Epithelial cell of prostate (primary cell): ENCODE measurements at places on chromosomes 1 and 21.

- no peak for DNase-seq
These were observed 130.6 kb downstream of the SNX7 start for GRCh38 chr1:98792123-98792522.

DNA sequence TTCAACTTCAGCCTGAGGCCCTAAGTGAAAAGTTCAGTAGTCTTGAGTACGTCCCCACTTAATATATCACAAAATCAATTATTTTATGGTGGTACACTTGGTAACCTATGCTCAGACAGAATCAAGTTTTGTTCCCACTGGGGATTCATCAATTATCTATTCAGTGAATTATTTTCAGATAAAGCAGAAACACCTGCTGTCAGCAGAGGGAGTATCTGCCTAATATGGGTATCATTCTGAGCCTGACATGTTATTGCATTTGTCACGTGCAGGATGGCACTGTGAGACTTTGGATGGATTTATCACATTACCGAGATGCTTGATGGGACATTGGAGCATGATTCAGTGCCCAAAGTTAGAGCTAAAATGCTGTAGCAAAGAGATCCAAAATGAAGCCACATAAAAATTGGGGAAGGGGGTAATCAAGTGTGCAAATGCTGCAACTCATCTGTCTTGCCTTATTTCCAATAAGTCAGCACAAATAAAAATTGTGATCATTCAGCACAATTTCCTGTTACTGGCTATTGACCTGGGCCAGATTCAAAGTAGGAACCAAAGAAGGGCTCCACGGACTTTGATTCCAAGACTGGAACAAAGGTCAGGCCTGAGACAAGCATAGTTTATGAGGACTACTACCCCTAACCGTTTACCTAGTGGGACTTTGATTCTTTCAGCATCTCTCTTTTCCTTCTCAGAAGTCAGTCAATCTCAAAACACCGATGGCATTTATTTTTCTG, 657.6 kb downstream of the LMO4 start:
- DNase-seq: no peak

DNA sequence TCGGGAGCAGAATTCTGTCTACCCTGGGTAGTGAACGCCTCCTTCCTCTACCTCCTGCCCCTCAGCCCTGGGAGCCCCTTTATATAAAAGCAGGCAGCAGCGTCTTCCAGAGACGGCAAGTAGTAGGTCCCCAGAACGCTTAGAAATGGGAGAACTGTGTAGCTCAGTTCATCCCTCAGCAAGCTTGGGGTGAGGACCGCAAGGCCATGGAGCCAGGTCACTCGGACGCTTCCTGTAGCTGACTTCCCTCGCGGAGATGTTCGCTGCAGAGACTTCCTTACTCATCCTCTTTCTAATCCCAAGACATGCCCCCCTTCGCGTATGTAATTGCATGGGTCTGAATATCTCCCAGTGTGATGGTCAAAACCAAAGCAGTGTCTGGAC, 141.4 kb upstream of the COA6 start:
- DNase-seq: no peak

- no peak for DNase-seq
These were observed 107.3 kb upstream of the POU3F1 start for GRCh38 chr1:38153778-38154470.

DNA sequence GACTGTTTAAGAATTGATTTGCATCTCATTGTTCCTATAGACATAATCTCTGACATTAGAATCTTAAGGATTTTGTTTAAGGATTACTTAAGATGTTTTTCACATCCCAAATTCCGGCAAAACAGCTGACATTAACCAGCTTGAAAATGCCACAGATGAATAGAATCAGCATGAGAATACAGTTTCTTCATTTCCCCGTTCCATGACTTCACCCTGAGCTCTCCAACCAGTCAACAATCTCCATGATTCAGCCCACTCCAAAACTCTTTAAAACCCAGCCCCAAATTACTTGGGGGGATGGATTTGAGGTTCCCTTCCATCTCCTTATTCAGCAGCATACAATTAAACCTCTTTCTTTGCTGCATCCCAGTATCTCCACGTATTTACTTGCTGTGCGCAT, 201.0 kb downstream of the LYPLAL1 start:
- no peak for DNase-seq

- DNase-seq: no peak
These were observed 54.3 kb upstream of the TRAPPC10 start for GRCh38 chr21:43957611-43958362.

DNA sequence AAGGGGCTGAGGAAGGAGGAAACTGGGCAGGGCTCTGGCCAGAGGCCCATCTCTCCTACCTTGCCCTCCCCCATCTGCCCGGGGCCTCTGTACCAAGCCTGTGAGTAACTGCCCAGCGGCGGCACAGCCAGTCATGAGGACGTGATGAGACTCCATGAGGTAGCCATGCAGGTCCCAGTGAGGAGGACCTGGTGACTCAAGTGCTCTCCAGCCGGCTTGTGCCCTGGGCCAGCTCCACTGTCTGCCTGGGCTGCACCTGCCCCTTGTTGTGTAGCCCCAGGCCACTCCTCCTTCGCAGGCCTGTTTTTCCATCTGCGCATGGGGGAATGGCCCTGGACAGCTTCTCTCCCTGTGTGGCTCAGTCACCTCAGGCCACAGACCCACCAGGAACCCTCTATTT, 42.0 kb upstream of the PADI1 start:
- no peak for DNase-seq

- DNase-seq: peak; percentile 44
These were observed 5.5 kb upstream of the ANKRD35 start for GRCh38 chr1:145891143-145891542.

GRCh38 chr1:41542196-41542930, 57.9 kb upstream of the EDN2 start:
- DNase-seq: no peak

- no peak for DNase-seq
These were observed 1.7 kb upstream of the AIRE start for GRCh38 chr21:44283948-44284347.

DNA sequence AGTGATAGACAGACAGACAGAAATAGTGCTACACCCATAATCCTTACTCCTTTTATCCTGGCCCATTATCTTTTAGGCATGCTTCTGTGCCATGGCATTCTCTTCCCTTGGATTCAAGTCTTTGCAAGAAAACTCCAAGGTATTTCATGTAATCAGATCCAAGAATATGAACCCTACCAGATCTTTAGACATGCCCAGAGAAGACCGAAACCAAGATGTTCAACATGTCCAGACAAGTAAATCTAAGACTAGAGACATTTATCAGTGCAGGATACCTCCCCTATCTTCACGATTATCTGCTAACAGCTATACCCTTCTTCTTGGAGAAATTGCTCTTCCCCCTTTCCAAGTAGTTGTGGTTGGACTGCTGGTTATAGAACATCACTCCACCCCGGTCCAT, 11.8 kb upstream of the C1orf141 start:
- DNase-seq: no peak

DNA sequence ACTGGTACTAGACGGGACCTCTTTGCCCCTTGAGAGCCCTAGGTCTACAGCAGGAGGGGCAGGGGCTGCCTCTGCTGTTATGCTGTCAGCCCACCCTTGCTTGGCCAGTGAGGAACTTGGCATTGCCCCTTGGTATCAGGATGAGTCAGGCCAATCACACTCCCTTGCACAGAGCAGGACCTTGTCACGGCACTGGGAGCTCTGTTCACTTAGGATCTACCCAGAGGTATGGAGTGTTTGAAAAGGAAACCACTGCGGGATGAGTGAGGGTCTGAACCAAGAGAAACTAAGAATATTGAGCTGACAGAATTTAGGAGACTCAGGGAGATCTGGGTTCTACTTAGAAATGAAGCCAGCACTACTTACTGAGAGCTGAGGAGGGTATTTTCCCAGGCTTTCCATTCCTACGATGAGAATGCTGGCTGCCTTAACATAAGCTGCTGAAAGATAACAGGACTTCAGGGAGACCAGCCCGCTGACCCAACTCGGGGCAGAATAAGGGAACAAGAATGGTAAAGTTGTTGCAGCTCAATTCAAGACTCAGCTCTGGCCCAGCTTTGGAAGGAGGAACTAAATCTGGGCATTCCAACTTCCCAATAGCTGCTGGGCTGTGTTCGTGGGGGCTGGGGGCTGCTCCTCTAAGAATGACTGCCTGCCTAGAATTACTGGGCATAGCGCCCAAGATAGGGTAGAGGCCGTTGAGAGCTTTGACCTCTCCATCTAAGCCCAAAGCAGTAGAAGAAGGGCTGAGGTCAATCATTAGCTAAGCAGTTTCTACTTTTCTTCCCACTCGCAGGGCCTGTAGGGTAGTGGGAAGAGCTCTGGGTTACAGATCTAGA, 1.5 kb downstream of the FABP3 start:
- DNase-seq: no peak
